ENCODE measurements at places on chromosomes 5 and 9.

- ATAC-seq, result no peak
- H3K27ac ChIP-seq, result no peak overlapping the region
- no peaks in the 10 kb centered on the region for H3K27me3 ChIP-seq
- H3K4me3 ChIP-seq, result no peak overlapping the region
- no peaks in the 10 kb centered on the region for H3K4me1 ChIP-seq
These were observed 2369.4 kb downstream of the MAT2B start for GRCh38 chr5:165874851-165875250.

DNA sequence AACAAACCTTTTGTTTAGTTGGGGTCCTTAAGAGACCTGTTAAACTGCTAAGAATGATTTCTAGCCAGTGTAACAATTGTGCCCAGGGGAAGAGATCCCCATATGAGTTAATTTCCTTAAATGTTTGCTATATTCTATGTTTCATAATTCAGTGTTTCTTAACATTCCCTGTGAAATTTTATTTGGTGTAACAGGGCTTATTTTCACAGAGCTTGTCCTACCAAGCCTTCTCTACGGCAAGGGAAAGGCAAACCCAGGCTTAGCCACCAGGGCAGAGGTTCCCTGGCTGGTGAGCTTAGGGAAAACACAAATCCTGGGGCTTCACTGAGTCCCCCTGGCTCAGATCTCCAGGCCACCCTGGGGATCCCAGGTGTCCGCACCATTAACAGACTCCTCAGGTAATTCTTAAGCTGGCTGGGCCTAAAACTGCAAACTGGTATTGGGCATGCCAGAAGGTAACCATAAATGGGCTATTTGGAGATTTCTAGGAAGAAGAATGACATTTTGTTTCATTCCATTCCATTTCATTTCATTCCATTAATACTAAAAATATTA lies 17.0 kb upstream of the LCP2 start:
- ATAC-seq, result no peak
- H3K4me1 ChIP-seq, result peaks cover 16% of the 10 kb centered on the region
- H3K27me3 ChIP-seq, result peaks cover 18% of the 10 kb centered on the region
- no peak overlapping the region for H3K4me3 ChIP-seq
- no peak overlapping the region for H3K27ac ChIP-seq

DNA sequence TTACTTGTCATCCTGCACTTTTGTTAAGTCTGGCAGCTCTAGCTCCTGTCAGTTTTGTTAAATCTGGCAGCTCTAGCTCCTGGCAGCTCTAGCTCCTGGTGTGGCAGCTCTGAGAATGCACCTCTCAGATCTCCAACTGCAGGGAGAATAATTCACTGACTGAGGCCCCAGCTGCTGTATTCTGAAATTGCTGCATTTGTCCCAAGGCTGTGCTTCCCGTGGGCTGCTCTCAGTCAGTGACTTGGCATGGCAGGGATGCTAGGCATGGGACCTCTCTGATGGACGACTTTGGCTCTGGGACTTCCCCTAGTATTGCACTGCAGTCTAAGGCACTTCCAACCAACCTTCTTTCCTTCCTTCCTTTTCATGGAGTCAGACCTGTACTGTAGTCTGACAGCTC lies 475.7 kb downstream of the CCDC171 start:
- H3K4me3 ChIP-seq, result no peak overlapping the region
- no peaks in the 10 kb centered on the region for H3K36me3 ChIP-seq
- no peak for ATAC-seq
- no peak overlapping the region for H3K27ac ChIP-seq

DNA sequence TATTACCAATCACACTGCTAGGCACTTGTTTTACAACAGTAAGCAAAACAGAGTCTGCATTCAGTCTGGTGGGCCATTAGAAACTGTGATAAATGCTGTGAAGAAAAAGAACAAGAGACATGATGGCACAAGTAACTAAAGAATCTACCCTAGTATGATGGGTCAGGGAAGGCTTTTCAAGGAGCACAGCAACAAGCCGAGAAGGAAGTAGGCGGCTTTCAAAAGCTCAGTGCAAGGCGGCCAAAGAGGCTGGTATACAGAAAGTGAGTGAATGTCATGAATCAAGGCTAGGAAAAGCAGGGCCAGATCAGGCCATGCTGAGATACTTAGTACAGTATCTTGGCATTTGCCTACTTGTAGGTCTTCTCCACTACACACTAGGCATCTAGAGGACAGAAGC lies 76.4 kb downstream of the ECPAS start:
- ATAC-seq, result no peak
- H3K27ac ChIP-seq, result no peak overlapping the region
- H3K36me3 ChIP-seq, result peaks cover 91% of the 10 kb centered on the region
- no peaks in the 10 kb centered on the region for H3K27me3 ChIP-seq
- no peak overlapping the region for H3K4me3 ChIP-seq
- H3K4me1 ChIP-seq, result no peaks in the 10 kb centered on the region

- H3K27ac ChIP-seq, result no peak overlapping the region
These were observed 60.2 kb upstream of the STARD4 start for GRCh38 chr5:111572561-111572960.
